Caco-2 (cell line): ENCODE measurements at places on chromosomes 7 and 10.
A peak's percentile ranks its signal among the peaks of the same experiment; 100 is the strongest.

GRCh38 chr7:44973610-44974401, 5.0 kb downstream of the MYO1G start:
- peak; percentile 53 for DNase-seq

DNA sequence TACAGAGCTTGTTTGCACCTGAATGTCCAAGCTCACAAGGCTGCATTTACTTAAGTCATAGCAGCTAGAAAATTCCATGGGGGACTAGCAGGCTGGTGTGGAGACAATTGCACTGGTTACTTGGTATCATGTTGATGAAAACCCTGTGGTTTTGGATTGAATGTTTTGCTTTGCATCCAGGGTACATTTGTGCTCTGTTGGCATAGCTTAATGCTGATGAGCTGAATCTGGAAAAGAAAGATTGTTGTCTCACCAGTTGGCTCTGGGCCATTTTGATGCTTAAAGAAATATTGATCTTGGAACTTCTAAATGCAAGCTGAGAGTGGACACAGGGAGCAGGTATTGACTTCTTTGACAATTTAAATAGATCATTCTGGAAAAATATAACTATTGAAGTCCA, 122.5 kb upstream of the MBL2 start:
- no peak for DNase-seq

DNA sequence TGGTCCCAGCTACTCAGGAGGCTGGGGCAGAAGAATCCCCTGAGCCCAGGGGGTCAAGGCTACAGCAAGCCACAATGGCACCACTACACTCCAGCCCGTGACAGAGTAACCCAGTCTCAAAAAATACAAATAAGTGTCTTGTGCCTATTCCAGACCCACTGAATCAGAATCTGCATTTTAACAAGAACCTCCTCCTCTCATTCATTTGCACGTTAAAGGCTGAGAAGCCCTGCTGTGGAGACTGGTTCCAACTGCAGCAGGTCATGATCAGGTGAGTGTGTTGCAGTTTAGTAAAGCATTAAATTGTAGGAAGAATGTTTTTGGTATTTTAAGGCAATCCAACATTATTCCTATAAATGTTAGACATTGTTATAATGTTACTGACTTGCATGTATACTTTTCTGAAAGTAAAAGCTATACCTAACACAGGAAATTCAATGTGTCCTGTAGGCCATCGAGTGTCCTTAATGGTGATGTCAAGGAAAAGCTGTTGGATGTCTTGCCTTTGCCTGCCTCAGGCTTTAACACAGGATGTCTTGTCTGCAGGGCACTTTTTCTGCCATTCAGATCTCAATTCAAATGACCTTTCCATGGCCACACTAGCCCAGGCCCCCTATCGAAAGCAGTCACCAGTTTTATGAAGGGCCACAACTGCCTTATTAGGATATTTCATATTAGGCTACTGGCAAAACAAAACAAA, 30.4 kb downstream of the MKRN1 start:
- no peak for DNase-seq

GRCh38 chr10:30038781-30039536, 20.4 kb downstream of the JCAD start:
- no peak for DNase-seq

- peak; percentile 29 for DNase-seq
These were observed 29.4 kb upstream of the AMPH start for GRCh38 chr7:38660427-38661099.
